Putamen (tissue), 1 donor: ENCODE measurements at places on chromosomes 16 and 17.

DNA sequence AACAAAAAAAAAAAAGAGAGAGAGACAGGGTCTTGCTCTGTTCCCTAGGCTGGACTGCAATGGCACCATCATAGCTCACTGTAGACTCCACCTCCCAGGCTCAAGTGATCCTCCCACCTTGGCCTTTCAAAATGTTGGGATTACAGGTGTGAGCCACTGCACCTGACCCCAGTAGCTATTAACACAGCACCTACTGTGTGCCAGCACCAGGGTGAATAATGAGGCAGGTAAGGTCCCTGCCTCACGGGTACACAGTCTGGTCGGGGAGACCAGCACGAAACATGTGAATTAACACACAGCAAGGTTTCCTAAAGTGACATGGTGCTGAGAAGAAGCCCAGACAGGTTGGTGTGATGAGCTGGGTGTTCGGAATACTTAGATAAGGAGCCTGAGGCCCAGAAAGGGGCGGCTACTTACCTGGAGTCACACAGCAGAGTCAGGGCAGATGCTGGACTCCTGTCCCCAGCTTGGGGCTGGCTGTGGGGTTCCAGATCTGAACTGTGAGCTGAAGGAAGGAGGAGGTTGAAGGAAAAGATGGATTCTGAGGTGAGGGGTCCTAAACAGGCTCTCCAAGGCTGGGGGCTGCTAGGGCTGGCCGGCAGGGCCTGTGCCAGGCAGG, 10.5 kb upstream of the FBXL19 start:
- no peak for DNase-seq

GRCh38 chr16:67445441-67445912, 14.6 kb downstream of the HSD11B2 start:
- DNase-seq = no peak

GRCh38 chr16:89361751-89362539, 128.4 kb downstream of the ANKRD11 start:
- peak; percentile 50 for DNase-seq

- no peak for DNase-seq
Observed at GRCh38 chr17:49483599-49484509, 11.2 kb upstream of the NGFR start.

DNA sequence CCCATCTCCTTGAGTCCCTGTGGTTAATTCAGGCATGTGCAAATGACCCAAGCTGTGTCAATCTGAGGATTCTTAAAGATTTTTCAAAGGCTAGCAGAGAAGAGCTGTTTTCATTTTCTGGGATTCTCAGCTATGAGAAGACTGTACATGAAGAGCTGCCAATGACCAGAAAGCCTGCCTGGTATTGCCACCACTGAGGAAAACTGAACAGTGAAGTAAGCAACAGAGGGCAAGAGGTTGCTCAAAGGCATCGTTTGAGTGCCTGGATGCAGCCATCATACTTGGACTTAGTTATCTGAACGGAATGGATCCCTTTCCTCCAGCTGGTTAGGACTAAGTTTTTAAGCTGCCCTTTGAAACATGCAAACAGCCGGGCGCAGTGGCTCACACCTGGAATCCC, 38.4 kb downstream of the FAM20A start:
- DNase-seq = no peak

- no peak for DNase-seq
Observed at GRCh38 chr16:48511716-48512115, 98.3 kb downstream of the N4BP1 start.
